ENCODE measurements at places on chromosomes 6 and 20.

GRCh38 chr20:13461849-13462458 lies 176.8 kb downstream of the TASP1 start:
- DNase-seq: no peak

DNA sequence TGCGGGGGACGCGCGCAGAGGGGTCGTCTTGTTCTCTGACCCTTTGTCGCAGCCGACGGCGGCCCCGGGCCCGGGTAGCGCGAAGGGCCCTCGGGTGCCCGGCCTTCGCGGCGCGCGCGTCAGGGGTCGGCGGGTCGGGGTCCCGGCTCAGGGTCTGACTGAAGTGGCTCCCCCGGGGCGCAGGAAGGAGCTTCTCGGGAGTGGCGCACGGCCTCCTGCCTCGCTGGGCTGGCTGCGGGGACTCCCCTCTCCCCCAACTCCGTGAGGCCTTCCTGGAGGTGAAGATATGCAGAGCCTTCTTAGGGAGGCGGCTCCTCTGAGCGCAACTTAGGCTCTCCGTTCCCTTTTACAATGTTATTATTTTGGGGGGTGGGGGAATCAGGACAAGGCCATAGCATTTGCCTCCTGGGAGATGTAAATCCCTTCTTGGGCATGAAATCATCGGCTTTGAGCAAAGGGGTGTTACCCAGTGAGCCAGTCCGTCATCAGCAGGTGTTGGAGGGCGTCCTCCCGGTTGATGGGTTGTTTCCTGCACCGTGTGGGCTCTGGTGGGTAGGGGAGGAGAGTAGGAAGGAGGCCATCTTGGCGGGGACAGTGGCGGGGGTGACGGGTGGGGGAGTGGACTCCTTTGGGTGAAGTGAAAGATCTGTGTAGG lies 523 bp downstream of the CDS2 start:
- peak; percentile 62 for DNase-seq

DNA sequence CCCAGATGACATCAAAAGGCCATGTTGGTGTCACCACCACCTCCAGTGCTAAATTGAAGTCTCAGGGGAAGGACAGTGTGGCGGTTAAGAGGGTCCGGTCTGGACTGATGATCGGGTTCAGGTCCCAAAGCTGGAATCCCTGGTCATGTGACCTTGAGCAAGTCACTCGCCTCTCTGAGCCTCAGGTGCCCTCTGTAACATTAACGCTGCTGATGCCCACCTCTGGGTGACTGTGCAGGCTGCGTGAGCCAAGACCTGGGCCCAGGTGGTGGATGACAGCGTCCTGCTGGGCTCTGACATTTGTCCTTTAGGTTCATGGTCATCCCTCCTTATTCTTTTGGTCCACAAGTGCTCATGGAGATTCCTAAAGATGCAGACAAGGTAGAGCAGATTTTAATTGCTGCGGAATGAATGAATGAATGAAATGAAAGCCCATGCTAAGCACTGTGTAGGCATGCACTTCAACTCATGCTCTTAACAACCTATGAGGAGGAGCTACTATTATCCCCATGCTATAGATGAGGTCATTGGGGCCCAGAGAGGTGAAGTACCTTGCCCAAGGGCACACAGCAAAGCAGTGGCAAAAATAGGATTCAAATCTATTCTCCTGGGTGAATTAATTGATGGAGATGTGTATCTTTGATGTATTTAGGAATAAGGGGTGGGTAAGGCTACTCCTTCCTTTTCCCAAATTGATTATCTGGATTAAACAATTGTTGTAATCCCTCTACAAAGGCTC lies 649 bp upstream of the BPIFB1 start:
- no peak for DNase-seq

- no peak for DNase-seq
These were observed 7.4 kb upstream of the RBCK1 start for GRCh38 chr20:400454-401275.

GRCh38 chr6:55825402-55826051 lies 49.9 kb downstream of the BMP5 start:
- no peak for DNase-seq

- DNase-seq: no peak
These were observed 21.9 kb upstream of the IPCEF1 start for GRCh38 chr6:154378518-154378917.

Data from body of pancreas (tissue), 4 donors.